ENCODE measurements at places on chromosomes 16 and 17.

DNA sequence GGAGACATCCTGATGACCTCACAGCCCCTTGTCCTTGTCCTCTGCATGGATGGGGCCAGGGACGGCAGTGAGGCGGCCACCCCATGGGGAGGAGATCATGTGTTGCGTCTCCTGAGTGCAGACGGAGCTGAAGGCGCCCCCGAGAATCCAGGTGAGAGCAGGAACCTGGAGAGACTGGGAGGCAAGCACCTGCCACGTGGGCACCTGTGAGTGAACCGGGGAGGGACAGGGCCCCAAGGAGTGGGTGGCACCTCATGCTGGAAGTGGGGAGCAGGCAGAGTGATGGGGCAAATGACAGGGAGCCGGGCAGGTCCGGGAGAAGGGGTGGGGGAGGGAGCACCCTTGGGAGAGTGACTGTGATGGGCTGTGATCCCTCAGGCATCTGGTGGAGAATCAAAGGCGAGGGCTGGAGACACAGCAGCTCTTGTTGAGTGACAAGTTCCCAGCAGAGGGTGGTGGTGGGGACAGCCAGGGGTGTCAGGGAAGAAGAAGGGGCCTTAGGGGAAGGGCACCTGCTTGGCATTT, 174.3 kb upstream of the CHMP6 start:
- DNase-seq, result no peak

DNA sequence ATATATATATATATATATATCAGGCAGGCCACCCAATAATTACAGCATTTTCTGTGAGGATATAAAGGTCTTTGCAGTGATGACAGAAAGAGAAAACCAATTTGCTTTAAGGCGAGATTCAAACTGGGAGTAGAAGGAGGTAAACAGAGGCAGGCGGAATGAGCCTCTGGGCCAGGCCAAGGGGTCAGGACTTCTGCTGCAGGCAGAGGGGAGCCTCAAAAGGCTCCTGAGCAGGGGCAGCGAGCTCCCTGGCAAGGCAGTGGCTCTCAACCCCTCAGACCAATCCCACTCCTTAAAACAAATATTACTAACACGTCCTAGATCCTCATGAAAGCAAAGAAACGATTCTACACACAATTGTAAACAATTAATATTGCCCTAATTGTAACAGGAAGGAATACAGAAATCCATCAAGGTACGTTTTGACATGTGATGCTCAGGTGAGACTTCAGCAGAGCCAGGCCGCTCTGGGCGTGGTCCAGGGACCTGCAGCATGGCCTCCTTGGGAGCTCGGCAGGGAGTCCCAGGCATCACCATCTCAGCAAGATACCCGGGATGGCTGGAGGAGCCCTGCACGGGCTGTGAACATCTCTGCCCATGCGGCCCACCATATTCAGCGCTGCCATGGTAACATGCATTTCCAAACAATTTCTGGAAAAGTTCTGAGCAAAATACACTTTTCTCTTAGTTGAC, 18.4 kb downstream of the FBXO31 start:
- no peak for DNase-seq

DNA sequence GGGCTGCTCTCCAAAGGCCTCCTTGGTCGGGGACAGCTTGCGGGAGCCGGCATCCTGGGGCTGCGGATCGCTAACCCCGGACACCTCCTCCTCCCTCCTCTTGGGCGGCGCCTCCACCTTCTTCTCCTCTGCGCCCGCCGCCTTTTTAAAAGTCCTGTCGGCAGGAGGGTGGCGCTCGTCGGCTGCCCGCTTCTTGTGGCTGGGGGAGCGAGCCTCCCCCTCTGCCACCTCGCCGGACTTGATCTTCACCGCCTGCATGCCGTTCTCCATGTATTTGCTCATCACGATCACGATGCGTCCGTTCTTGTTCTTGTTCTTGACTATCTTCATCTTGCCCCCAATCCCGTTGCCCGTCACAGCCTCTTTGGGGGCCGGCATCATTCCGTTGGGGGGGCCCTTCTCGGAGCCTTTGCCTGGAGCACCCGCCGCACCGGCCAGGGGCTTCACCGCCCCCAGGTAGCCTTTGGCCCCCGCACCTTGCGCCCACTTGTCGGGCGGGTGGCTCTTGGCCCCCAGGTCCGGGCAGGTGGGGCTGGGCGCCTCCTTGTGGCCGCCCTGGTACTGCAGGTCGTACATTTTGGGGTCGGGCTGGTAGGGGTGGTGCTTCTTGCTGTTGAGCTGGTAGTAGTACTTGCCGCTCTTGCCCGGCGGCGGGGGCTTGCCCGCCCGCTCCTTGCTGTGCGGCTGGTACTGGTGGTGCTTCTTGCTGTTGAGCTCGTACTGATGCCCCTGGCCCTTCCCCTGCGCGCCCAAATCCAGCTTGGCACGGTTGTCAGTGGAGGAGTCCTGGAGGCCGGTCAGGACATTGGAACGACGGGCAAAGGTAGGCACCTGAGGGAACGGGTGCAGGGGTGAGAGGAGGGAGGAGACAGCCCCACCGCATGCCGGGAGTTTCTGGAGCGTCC, 4.4 kb downstream of the CBX4 start:
- no peak for DNase-seq

GRCh38 chr17:34361478-34362061, 1.5 kb downstream of the CCL1 start:
- DNase-seq, result peak; percentile 96

DNA sequence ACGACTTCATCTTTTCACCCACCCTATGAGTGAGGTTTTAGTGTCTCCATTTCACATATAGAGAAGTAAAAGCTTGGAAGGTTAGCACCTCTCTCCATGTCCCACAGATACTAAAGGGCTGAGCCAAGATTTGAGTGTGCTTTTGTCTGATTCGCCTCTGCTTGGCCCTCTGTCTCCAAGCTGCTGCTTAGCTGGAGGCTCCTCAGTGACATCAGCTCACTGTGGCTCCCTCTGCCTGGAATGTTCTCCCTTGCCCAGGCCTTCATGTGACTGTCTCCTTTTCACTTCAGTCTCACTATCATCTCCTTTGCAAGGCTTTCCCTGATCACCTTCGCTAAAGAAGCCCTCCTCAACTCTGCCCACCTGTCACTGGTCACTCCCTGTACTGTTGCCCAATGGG, 84.5 kb upstream of the HSBP1 start:
- no peak for DNase-seq

DNA sequence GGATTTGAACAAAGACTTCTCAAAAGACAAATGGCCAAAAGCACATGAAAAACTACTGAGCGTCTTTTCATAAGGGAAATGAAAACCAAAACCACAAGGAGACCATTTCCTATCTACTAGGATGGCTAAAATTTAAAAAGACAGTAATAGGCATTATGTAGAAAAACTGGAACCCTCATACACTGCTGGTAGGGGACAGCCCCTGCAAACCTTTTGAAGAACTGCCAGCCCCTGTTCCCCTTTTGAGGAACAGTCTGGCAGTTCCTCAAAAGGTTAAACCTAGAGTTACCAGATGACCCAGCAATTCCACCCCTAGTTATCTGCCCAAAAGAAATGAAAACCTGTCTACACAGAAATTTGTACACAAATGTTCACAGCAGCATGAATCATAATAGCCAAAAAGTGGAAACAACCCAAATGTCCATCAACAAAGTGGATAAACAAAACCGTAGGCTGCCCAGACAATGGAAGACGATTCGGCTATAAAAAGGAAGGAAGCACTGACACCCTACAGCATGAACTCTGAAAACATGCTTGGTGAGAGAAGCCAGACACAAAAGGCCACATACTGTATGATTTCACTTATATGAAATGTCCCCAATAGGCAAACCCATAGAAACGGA, 22.9 kb downstream of the CDIP1 start:
- peak; percentile 83 for DNase-seq

GRCh38 chr16:85899444-85899843, 482 bp downstream of the IRF8 start:
- no peak for DNase-seq

- DNase-seq, result no peak
These were observed 6.6 kb upstream of the PDP2 start for GRCh38 chr16:66873685-66874055.

DNA sequence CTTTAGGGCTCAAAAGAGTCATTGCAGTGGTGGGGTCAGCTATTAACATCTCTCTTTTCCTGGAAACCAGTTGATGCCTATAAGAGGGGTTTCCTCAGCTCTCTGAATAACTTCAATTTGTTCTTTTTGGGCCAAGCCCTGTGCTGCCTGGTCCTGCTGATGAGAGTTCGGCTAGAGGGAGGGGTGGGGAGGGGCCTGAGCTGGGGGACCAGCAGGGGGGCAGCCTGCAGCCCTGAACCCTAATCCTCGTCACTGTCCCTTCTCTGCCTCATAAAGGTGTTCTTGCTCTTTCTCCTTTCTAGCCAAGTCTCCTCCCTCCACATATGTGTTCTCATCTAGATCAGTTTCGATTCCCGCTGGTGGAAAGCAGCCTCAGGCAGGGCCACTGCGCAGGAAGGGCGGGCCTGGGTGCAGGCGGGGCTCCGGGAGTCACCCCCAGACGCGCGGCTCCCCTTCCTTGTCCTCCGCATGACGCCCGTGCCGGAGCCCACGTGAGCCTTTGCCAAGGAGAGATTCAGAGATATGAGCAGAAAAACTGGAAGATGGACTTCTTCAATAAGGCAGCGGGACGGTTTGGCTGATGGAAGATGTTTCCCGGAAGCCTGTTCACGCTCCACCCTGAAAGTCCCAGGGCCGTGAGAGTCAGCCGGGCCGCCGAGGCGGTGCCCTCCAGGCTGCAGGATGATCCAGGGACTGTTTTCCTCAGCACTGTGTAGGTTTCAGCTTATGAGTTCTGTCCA, 15.0 kb upstream of the RHOT1 start:
- peak; percentile 92 for DNase-seq
